Caco-2 (cell line): ENCODE measurements at places on chromosomes 2 and 18. TPM values are rescaled to one million over a fixed set of nuclear protein-coding genes. Genes with fewer than 3 reads are reported as not detected.

Gene ACMSD
- not detected in 2 replicates for total RNA-seq

Gene MYOM1
- total RNA-seq = 0.41 and 0.49 TPM in 2 replicates

Gene GPR35
- total RNA-seq = 21.3 and 21.5 TPM in 2 replicates

DNA sequence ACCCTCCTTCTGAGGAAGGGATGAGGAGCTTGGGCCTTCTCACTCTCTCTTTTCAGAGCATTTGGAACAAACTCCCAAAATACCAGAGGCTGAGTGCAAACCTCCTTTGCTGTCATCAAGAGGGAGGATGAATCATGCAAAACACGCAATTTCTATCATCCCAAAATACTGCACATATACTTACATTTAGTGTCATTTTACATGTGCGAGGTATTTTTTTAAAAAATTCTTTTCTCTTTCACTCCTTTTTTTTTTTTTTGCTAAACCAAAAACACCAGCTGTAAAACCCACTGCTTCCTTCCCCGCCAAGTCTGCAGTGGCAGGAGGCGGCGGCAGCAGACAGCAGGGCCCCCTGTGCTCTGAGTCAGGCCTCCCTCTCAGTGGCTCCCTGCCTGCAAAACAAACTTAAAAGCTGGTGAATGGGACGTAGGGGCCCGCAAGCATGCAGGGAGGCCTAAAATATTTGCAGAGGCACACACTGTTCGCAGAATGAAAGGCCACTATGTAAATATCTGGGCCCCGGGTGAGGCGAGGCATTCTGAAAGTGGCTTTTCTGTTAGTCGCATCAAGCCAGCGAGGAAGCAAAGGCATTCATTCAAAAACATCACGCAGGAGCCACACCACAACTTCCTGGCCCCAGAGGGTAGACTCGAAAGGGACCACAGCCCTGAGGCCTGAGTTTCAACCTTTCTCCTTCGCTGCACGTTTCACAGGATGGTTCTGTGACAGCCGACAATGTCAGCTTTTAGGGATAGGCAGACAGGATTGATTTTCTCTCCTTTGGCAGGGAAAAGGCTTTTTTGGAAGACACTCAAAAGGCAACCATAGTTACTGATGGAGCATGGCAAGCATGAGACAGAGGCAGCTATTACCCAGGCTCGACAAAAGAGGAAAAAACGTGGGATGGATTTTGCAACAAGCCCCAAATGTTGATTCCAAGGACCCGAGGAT, 73.4 kb downstream of the ACTR2 start:
- DNase-seq = peak; percentile 76

- no peak for DNase-seq
Observed at GRCh38 chr2:60735496-60736250, 20.4 kb upstream of the PAPOLG start.

GRCh38 chr18:51668607-51669006, 471.1 kb upstream of the MEX3C start:
- DNase-seq = no peak

GRCh38 chr2:238158018-238158508, 707 bp upstream of the ERFE start:
- DNase-seq = peak; percentile 19

GRCh38 chr2:138428710-138429440, 72.7 kb upstream of the SPOPL start:
- no peak for DNase-seq

GRCh38 chr2:196286821-196287220, 115.4 kb upstream of the STK17B start:
- no peak for DNase-seq

DNA sequence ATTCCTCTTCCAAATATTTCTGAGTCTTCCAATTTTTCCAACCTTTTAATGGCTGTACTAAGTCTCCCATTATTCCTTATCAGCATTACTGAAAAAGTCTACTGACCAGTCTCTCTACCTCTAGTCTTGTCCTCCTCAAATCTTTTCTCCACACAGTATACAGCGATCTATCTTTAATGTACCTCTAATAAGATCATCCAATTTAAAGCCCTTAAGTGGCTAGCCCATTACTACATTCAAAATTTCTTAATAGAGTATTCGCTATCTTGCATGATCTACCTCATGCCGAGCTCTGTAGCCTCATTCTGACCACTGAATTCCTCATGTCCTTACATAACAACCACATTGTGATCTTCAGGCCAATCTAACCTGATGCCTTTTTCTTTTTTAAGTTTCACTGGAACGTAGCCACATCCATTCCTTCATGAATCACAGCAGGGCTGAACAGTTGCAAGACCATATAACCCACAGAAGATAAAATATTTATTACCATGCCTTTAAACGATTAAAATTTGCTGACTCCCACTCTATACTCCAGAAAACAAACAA, 57.9 kb downstream of the SLC66A3 start:
- no peak for DNase-seq

Gene SLC25A52
- total RNA-seq = not detected in 2 replicates

GRCh38 chr18:35174093-35174731, 66.6 kb upstream of the ZNF397 start:
- DNase-seq = no peak

GRCh38 chr2:25473758-25474340, 132.1 kb upstream of the DNMT3A start:
- no peak for DNase-seq

GRCh38 chr2:17643031-17643615, 102.6 kb downstream of the VSNL1 start:
- no peak for DNase-seq

DNA sequence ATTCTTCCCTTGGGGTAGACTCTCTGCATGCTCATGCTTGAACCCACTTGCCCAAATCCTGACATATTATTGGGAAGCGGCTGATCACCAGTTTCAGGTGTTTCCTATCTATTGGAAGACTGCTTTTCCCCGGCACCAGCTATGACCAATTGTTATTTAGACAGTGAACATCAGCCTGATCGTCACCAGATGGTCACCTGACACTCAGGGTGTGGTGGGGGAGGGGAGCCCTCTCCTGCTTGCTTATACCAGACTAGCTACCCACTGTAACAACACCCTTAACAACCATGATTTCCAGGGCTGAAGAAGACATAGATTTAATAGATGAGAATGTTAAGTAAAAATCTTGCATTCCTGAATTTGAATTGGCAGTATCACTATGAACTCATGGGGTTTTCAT, 44.3 kb downstream of the RBM43 start:
- no peak for DNase-seq

- DNase-seq = peak; percentile 76
Observed at GRCh38 chr2:113390124-113390849, 47.2 kb upstream of the ZNG1B start.

DNA sequence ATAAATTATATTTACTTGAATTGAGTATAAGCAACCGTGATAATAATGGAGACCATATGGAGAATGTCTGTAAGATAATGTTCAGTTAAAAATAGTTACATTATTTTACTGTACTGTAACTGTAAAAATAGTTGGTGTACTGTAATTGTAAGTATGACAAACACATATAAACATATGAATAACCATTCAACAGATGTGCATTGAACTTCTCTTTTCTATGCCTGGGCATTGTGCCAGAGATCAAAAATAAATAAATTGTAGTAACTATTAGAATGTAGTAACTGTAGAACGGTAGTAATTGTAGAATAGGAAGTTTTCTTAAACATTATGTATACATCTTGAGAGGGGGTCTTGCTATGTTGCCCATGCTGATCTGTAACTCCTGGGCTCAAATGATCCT, 287.4 kb upstream of the EPAS1 start:
- no peak for DNase-seq

Gene EN1
- 0.16 and 0.37 TPM in 2 replicates for total RNA-seq

DNA sequence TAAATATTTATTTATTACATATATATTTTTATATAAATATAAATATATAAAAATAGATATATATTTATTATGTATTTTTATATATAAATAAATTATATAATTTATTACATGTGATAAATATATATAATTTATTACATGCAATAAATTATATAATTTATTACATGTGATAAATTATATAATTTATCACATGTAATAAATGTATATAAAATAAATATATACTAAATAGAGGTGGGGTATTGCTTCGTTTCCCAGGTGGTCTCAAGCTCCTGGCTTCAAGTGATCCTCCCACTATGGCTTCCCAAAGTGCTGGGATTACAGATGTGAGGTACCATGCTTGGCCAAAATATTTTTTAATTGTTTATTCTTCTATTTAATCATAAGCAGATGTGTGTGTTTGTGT, 3.6 kb upstream of the G6PC2 start:
- no peak for DNase-seq

DNA sequence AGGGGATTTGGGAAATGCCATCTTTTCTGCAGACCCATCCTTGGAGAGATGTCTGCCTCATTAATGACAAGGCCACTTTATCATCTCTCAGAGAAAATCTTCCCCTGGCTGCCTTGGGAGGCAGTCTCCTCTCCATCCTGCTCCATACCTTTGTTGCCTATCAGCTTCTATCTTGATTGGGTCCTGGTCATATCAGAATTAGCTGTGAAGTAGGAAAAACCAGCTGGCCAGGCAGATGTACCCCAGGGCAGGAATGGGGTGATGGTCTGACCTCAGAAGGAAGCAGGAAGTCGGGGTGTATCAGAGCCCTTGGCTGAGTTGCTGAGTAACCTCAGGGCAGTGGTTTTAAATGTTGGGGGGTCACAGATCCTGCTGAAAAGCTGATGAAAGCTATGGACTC, 41.3 kb downstream of the ALK start:
- DNase-seq = no peak
